ENCODE measurements at places on chromosomes 3 and 15. TPM values are rescaled to one million over a fixed set of nuclear protein-coding genes. Genes with fewer than 3 reads are reported as not detected.

DNA sequence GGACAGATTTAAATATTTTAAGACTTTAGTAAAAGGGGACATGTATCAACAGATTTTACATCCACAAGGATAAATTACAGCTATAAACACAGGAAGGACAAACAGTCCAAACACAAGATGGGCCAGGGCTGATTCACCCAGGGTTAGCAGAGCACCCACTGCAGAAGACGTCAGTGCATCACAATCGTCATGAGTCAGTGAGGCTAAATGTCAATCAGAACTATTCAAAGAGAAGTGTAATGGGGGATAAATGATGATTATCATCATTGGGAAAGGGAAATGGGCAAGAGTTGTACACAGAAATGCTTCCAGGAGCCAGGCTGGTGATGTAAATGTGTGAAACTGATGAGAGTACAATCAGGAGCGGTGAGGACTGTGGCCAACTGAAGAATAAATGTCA, 226.8 kb downstream of the PLCL2 start:
- DNase-seq, result no peak

DNA sequence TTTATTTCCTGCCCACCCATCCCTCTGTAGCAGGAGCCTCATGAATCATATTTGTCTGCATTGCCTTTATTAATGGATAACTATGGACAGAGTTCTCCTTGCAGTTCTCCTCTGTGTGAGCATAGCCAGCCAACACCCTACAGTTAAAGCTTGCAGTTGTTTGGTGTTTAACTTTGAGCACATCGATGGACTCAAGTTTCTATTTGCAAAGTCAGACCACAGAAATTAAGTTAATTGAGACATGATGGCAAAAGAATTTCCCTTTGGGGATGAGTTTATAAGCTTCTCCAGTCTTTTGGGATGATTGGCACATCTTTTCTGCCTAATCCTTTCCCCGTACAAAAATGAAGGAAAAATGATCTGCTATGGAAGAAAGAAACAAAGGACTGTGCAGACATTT, 398.9 kb upstream of the THBS1 start:
- DNase-seq, result no peak

- DNase-seq, result no peak
These were observed 68.4 kb downstream of the MGLL start for GRCh38 chr3:127753898-127754410.

Gene CAMKV
- not detected for total RNA-seq

Data from Peyer's patch (tissue), 4 donors.